D721Med (cell line): ENCODE measurements at places on chromosomes 3 and 15.

DNA sequence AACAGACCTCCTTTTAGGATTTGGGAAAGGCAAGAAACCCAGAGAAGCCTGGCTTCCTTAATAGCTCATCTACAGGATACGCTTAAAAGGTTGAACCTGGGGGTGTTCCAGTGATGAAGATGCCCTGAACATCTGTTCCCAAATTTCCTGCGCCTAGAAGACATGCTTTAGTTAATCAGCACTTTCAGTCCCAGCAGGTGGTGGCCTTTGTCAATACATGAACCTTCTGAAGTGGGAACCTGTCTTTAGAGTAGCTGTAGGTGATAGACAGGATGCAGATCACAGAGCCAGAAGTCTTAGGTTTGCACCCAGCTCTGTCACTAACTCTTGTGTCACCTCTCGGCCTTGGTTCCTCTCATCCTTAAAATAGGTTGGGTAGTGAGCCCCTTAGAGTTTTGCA lies 149.7 kb upstream of the SYNPR start:
- no peak for DNase-seq

GRCh38 chr3:179769411-179770247 lies 116.8 kb downstream of the USP13 start:
- DNase-seq, result no peak

- DNase-seq, result no peak
Measured at GRCh38 chr15:43292375-43293078, 25.8 kb upstream of the TGM5 start.

DNA sequence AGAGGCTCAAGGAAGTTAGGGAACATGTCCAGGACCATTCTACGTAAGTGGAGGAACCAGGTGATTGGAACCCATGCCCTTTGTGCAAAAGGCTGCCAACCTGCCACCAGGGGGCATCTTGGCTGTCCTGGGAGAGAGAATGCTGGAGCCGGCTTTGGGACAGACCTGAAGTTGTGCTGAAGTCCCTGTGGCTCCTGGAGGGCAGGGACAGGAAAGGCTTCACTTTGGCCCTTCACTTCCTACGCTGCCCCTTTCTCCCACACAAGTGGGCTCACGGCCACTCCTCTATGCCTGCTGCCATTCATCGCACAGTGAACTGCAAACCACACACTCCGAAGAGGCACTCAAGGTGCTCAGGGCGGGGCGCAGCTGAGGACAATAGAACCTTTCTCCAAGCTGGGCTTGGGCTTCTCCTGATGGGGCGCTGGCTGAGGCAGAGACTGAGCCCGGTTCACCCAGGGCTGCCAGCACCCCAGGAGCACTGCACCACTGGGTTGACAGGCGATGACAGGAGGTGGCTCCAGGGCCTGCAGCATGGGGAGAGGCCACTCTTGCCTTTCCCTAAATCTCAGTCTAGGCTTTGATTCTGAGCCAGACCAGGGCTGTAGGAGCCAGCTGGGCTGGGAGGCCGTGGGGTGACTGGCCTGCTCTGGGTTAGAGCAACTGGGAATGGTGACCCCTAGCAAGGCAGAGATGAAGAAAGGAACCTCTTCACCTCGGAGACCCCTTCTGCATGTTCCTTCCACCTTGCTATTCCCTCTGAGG lies 8.4 kb downstream of the SHF start:
- peak; percentile 4 for DNase-seq

GRCh38 chr15:89747708-89748682 lies 3.1 kb downstream of the MESP1 start:
- DNase-seq, result no peak

- peak; percentile 92 for DNase-seq
Measured at GRCh38 chr3:129490273-129490675, 38.2 kb upstream of the RHO start.

- DNase-seq, result no peak
Measured at GRCh38 chr3:161637559-161637958, 141.0 kb downstream of the OTOL1 start.

- no peak for DNase-seq
Measured at GRCh38 chr3:8276506-8276905, 225.1 kb upstream of the LMCD1 start.

- no peak for DNase-seq
Measured at GRCh38 chr3:54045061-54045815, 77.1 kb upstream of the CACNA2D3 start.

GRCh38 chr3:130700541-130700940 lies 46.1 kb downstream of the PIK3R4 start:
- no peak for DNase-seq

- DNase-seq, result no peak
Measured at GRCh38 chr3:172876297-172876696, 125.8 kb downstream of the ECT2 start.

GRCh38 chr15:60704717-60705116 lies 225.8 kb upstream of the ICE2 start:
- no peak for DNase-seq

DNA sequence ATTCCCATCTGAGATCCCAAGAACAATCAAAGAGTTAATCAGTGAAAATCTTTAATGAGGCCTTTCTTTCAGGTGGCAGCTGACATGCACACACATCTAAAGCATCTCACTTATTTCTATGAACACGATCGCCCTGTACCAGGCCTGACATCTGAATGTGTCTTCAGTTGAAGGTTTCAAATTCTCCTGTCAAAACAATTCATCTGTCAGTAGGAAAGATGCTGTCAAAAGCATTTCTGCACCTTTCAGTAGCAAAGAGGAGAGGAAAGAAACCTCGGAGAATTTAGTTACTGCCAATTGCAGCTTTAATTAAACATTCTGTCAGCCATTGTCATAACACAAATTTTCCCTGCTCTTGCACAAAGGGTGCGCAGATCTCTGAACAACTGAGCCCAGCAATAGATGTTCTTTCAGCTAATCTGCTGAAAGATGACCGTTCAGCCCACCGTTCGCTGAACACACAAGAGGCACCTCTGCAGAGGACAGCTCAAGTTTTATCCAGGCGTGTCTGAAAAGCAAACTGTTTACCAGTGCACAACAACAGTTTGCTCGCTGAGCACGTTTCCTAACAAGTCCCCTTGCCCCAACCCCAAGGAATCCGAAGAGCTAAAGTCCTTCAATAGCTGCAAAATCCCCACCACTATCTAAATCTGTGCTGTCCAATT lies 34.1 kb downstream of the LRIG1 start:
- DNase-seq, result no peak

DNA sequence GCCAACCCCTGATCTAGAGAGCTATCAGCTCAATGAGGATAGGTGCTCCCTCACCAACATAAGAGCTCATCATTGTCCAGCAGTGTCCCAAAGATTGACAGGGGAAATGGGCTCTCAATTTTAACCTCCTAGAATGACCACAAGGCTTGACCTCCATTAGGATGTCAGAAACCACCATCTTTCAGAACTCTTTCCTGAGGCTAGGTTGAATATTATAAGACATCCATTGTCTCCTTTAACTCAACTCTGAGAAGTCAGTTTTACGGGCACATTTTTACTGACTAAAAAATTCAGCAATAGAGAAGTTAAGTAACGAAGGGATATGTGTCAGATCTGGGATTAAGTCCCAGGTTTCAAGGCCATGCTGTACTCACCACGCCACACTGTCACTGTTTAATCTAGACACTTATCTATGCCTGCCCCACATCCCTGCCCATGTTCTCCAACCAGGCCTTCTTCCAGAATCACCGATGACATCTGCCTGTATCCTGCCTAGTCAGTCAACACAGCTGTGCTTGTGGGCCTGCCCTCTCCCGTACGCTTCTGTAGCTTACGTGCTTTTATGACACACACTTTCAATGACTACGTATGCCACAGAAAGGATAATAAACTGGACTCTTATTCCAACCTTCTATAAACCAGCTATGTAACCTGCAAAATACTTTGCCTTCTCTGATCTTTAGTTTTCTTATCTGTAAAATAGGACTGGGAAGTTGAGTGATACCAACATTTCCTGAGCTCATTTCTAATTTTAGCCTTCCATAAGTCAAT lies 17.1 kb upstream of the MUC13 start:
- DNase-seq, result no peak

DNA sequence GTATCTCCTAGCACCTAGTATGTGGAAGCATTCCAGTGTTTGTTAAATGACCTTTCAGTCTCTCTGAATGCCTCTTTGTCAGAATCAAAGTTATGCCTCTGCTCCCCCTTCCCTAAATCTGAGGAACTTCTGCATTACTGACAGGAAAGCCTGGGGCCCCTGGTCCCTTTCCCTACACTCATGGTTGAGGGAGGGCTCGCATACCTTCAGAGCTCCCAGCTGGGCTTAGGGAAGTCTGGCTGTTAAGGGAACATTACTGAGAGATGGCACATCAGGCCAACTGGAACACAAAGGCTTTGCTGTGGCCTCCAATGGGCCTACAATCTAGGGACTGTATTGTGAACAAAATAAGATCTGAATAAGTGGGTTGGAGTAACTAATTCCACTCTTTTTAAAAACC lies 10.3 kb downstream of the PKM start:
- DNase-seq, result no peak

DNA sequence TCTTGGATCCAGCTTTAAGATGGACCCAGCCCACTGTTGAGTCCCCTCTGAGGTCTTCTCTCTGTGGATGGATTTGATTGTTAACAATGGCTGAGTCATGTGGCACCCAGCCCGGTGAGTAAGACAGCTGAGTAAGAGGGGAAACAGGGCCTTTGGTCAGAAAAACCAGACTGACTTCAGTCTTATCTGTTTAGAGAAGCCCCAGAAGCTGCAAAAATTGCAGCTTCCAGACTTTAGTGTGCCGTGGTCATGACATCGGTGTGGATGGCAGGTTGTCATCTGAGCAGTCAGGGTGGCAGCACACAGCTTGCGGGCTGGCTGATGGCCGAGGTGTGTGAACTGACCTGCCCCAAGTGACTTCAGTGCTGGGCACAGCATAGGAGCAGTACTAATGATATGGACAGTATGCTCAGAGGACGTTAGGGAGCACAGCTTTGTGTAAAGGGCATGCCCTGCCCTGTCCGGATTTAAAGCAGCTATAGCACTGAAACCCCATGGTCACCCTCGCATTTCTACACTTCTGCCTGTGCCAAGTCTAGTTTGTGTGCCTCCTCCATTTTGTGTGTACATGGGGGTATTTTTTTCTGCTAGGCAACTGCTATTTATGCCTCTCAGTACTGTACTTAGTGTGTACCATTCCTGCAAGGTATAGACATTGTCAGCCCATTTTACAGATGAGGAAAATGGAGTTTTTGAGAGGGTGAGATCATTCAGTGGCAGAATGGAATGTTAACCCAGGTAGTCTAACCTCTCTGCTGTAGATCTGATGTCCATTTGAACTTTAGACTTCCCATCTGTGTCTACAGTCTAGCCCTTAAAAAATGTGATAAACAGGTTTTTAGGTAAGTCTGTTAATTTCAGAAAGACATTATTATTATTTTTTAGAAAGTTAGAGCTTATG lies 44.4 kb downstream of the FLNB start:
- no peak for DNase-seq
